ENCODE measurements at places on chromosomes 4 and X. TPM values are rescaled to one million over a fixed set of nuclear protein-coding genes. Genes with fewer than 3 reads are reported as not detected.

DNA sequence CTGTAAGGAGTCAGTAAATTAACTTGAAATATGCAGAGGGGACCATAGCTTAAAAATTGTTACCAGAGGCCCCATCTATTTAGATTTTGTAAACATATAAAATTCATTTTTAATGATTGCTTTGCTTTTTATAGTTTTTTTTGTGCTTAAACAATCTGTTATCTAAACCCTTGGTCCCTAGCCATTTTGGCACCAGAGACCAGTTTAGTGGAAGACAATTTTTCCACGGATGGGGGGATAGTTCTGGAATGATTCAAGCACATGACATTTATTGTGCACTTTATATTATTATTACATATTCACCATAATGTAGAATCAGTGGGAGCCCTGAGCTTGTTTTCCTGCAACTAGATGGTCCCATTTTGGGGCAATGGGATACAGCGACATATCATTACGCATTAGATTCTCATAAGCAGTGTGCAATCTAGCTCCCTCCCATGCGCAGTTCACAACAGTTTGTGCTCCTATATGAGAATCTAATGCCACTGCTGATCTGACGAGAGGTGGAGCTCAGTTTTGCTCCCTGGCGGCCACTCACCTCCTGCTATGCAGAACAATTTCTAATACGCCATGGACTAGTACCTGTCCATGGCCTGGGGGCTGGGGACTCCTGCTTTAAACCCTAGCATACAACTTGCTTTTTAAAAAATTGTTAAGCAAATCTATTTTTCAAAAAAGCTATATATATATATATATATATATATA lies 5.9 kb downstream of the ZXDA start:
- H3K36me3 ChIP-seq = no peaks in the 10 kb centered on the region
- H3K4me1 ChIP-seq = peaks cover 14% of the 10 kb centered on the region
- no peak overlapping the region for H3K4me3 ChIP-seq
- no peak for DNase-seq
- no peaks in the 10 kb centered on the region for H3K27me3 ChIP-seq

- H3K4me1 ChIP-seq = no peaks in the 10 kb centered on the region
- no peak overlapping the region for H3K27ac ChIP-seq
- H3K4me3 ChIP-seq = no peak overlapping the region
- H3K27me3 ChIP-seq = no peaks in the 10 kb centered on the region
- no peak for DNase-seq
Observed at GRCh38 chr4:120709991-120710390, 212.5 kb downstream of the PRDM5 start.

DNA sequence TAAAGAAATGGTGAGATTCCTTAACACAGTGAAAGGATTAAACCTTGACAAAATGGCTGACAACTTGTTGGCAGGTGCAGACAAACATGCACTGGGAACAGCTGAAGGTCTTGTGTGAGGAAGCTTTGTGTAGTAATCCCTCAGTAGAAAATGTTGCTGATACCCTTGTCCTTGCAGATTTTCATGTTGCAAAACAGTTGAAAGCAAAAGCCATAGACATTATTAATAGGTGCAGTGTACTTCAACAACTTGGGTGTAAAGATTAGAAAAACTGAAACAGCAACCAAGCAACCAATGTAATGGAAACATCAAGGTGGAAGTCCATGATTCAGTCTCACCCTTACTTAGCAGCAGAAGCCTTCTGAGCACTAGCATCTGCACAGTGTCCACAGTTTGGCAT lies 29.8 kb downstream of the UGT2B7 start:
- H3K27me3 ChIP-seq = no peaks in the 10 kb centered on the region
- no peak overlapping the region for H3K27ac ChIP-seq
- H3K4me1 ChIP-seq = no peaks in the 10 kb centered on the region

- no peak overlapping the region for H3K27ac ChIP-seq
- no peak overlapping the region for H3K4me3 ChIP-seq
- no peaks in the 10 kb centered on the region for H3K27me3 ChIP-seq
- H3K4me1 ChIP-seq = no peaks in the 10 kb centered on the region
Observed at GRCh38 chr4:1565598-1566295, 118.4 kb downstream of the FAM53A start.

- H3K4me3 ChIP-seq = no peak overlapping the region
- no peak overlapping the region for H3K27ac ChIP-seq
- H3K4me1 ChIP-seq = no peaks in the 10 kb centered on the region
- no peak for DNase-seq
- no peaks in the 10 kb centered on the region for H3K36me3 ChIP-seq
Observed at GRCh38 chrX:20718592-20719380, 452.1 kb upstream of the RPS6KA3 start.

DNA sequence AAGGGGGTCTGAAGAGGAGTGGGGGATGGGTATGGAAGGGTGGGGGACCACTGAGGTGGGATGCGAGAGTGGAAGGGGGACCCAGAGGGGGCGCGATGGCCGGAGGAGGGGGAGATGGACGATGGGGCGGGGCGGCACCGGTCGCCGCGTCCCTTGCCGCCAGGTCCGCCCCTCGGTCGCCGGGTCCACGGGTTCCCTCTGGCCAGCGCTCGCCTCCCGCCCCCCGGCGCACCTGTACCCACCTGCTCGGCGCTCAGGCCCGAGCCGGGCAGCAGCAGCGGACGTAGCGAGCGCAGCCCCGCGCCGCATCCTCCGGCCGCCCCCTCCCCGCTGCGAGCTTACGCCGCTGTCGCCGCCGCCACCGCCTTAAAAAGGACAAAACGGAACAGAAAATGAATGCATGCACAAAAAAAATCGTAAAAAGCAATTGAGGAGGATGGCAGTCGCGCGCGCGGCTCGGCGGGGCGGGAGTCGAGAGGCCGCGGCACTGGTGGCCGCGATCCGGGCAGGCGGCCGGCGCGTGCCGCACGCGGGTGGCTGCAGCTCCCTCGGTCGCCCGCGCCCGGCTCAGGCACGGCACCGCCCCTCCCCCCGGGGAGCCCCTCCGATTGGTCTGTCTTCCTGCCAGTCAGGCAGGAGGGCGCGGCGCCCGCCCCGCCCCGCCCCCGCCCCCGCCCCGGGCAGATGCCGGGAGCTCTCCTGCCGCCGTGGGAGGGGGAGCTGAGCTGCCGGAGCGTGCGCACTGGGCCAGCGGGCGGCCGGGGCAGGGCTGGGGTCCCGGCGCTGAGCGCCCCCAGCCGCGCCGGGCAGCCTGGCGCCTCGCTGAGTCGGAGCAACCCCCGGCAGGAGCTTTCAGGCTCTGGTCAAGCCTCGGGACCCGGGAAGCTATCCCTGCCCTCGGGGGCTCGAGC lies at the start of gene JAKMIP1:
Gene JAKMIP1 (minus strand): TSS at position 539 of the 911 bp plus-strand sequence. CDS start 87,699 bp downstream, outside the sequence.
- peak within 1 kb of the TSS; percentile 36 for H3K4me3 ChIP-seq
- no peak within 1 kb of the TSS for H3K27ac ChIP-seq
- peaks cover 2% of the 10 kb centered on the region for H3K27me3 ChIP-seq
- DNase-seq = no peak
- H3K36me3 ChIP-seq = no peaks in the 10 kb centered on the region

DNA sequence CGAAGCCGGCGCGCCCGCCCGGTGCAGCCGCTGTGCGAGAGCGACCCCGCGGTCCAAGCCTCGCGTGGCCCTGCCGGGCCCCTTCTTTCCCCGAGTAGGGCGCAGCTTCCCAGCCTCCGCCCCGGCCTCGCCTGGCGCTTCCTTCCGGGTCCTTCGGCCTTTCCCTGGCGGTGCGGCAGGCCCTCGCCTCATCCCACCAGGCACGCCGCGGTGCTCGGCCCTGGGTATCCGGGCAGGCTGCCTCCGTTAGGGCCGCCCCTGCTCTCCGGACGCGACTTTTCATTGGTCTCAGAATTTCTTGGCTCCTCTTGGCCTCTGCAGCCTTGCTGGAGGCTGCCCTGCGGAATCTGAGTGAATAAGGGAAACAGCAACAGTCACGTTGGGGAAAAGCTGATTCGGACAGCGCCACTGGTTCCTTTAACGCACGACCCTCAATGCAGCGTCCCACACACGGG lies 429 bp downstream of the UVSSA start:
- H3K27ac ChIP-seq = peak overlapping the region; percentile 97
- H3K4me1 ChIP-seq = peaks cover 13% of the 10 kb centered on the region
- no peaks in the 10 kb centered on the region for H3K27me3 ChIP-seq

DNA sequence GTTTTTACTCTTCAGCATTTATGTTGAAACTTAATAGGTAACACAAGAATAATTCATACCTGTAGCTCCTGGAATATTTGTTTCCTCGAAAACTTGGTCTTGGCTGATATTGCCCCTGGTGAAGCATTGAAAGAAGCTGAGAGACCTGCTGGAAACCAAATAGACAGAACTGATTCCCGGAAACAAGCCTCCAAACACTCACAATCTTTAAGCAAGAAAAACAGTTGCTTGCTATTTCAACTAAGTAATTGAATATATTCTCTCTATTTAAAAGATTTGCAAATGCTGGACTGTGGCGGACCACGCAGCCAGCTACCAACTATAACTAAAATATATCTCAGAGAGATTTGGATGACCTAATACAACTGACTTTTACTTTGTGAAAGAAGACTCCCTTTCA lies 3.6 kb downstream of the PCDH18 start:
- H3K36me3 ChIP-seq = no peaks in the 10 kb centered on the region
- peak overlapping the region; percentile 39 for H3K27ac ChIP-seq
- no peak for DNase-seq
- H3K4me1 ChIP-seq = peaks cover 3% of the 10 kb centered on the region

DNA sequence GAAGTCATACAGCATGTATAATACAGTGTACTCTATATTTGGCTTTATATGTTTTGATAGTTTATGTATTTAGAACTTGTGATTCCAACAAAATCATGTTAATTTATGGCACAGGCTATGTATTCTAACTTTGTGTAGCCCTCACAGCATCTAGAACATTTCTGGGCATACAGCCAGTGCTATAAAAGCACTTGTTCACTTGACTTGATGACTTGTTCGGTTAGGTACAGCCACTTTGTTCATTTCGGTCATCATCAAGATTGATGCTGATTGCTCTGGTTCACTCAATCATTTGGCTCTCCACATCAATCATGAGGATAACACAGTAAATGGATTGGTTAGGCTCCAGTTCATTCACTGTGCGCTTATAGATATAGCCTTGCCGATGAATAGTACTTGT lies 97.6 kb upstream of the IRS4 start:
- DNase-seq = no peak
- no peak overlapping the region for H3K27ac ChIP-seq
- no peaks in the 10 kb centered on the region for H3K27me3 ChIP-seq
- H3K4me3 ChIP-seq = no peak overlapping the region
- H3K36me3 ChIP-seq = no peaks in the 10 kb centered on the region
- no peaks in the 10 kb centered on the region for H3K4me1 ChIP-seq

- DNase-seq = no peak
- no peaks in the 10 kb centered on the region for H3K4me1 ChIP-seq
- no peak overlapping the region for H3K27ac ChIP-seq
- no peak overlapping the region for H3K4me3 ChIP-seq
- no peaks in the 10 kb centered on the region for H3K27me3 ChIP-seq
- H3K36me3 ChIP-seq = no peaks in the 10 kb centered on the region
Observed at GRCh38 chr4:157314906-157315305, 94.4 kb downstream of the GRIA2 start.

DNA sequence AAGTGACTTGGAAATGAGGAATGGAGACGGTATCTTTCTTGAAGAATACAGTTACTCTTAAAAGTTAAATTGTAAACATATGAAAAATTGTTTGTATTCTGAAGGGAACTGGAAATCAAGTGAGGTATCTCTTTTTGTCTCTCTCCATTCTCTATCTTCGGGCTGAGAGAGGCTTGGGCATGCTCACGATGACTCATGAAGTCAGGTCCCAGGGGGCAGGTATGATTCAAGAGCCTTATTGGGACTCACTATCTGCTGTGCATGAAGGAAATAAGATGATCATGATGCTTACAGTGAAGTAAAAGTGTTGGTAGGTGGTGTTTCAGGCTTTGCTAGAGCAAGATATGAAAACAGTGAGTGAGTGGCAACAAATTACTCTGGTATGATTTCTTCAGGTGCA lies 200.4 kb upstream of the PITX2 start:
- H3K4me3 ChIP-seq = no peak overlapping the region
- H3K36me3 ChIP-seq = no peaks in the 10 kb centered on the region
- no peaks in the 10 kb centered on the region for H3K27me3 ChIP-seq
- no peaks in the 10 kb centered on the region for H3K4me1 ChIP-seq
- no peak overlapping the region for H3K27ac ChIP-seq
- no peak for DNase-seq

Gene SPARCL1
- 0.57 TPM for total RNA-seq

Gene GPC3
- 0.95 TPM for total RNA-seq

Gene PABPC1L2A
- total RNA-seq = not detected

Gene DEFB131A
- total RNA-seq = not detected

Gene SPIN3
- total RNA-seq = 17.9 TPM

Gene UGT2A2
- total RNA-seq = not detected

Gene GK
- total RNA-seq = 1.7 TPM

Gene MAGIX
- 3.8 TPM for total RNA-seq
